Colonic mucosa (tissue), 4 donors: ENCODE measurements at places on chromosomes 16 and 17. TPM values are rescaled to one million over a fixed set of nuclear protein-coding genes. Genes with fewer than 3 reads are reported as not detected.
A peak's percentile ranks its signal among the peaks of the same experiment; 100 is the strongest.

- H3K27ac ChIP-seq: no peak overlapping the region
- H3K27me3 ChIP-seq: no peaks in the 10 kb centered on the region
- no peaks in the 10 kb centered on the region for H3K4me1 ChIP-seq
- DNase-seq: no peak
Measured at GRCh38 chr16:86716649-86717048, 138.3 kb downstream of the FOXL1 start.

DNA sequence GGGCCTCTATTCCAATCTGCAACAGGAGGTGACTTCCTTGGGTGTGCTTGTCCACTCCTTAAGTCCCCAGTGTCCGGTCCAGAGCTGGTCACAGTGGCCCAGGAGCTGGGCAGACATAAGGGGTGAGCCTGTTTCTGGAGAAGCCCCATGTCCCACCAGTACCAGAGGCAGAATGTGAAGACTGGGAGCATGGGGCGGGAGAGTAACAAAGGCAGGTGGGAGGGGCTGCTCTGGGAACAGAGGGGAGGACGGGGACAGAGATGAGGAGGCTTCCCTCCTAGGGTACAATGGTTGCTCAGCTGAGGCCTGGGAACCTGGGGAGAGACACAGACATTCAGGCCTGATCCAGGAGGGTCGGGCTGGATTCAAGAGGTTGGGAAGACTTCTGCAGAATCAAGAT, 323.3 kb upstream of the TNRC6C start:
- H3K4me3 ChIP-seq: no peak overlapping the region
- H3K27ac ChIP-seq: no peak overlapping the region
- DNase-seq: no peak
- H3K27me3 ChIP-seq: no peaks in the 10 kb centered on the region

DNA sequence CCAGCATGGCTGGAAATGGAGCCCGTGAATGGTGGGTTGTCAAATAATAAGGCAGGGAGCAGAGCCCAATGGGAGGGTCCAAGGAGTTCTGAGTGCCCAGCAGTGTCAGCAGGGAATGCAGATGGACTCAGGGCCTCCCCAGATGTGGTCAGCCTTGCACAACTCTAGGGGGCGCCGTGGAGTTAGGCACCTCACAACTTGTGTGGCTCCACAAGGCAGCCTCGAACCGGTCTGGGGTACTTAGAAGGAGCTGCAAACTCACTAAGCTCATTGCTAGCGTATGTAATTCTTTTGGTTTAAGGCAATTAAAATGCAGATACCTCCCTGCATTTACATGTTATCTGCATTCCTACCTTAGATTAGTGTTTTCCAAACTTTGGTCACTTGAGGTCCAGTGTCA, 18.1 kb downstream of the IRF8 start:
- peak overlapping the region; percentile 68 for H3K27ac ChIP-seq
- H3K4me1 ChIP-seq: no peaks in the 10 kb centered on the region
- no peaks in the 10 kb centered on the region for H3K27me3 ChIP-seq

DNA sequence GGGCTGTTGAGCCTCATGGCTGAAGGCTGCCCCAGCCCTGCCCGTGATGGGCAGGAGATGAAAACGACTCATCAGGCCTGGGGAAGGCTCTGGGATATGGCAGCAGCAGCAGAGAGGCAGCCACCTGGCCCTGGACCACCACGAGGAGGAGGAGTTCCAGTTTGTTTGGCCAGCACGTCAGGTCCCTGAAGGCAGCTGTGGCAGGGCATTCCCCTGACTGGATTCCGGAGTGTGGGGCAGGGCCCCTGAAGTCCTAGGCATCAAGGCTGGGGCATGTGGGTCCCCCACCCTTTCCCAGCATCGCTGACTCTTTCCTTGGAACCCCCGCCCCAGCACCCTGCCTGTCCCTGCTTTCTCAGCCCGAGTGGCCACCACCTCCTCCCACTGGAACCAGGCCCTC, 197.4 kb downstream of the ZNF423 start:
- H3K4me1 ChIP-seq: no peaks in the 10 kb centered on the region
- H3K36me3 ChIP-seq: no peaks in the 10 kb centered on the region
- no peak overlapping the region for H3K4me3 ChIP-seq
- no peaks in the 10 kb centered on the region for H3K27me3 ChIP-seq

The C16orf96 gene
- not detected for total RNA-seq
